ENCODE measurements at places on chromosomes 16 and 17. TPM values are rescaled to one million over a fixed set of nuclear protein-coding genes. Genes with fewer than 3 reads are reported as not detected.

Gene SOX15
- 1.9 TPM for total RNA-seq

DNA sequence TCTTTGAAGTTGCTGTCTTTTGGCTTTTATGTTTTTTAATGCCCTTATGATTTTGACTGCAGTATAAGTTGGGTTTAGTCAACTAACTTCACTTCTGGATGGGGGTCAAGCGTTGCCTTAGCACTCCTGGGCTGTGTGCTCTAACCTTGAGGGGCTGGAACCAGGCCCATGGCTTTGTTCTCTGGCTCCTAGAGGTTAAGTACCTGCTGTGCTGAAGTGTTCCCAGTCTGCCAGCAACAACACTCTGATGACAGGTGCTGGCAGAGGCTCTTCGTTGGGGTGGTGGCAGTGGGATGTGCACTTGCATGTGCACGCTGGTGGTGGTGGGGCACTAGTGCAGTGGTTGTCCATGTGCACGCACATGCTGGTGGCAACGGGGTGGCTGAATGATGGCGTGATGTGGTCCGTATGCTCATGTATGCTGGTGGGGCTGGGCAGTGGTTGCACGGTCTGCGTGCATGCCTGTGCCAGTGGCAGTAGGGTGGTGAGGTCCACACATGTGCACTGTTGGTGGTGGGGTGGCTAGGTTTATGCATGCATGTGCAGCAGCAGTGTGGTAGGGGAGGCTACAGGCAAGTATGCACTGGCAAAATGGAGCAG is 447.8 kb upstream of the GOT2 start:
- no peaks in the 10 kb centered on the region for H3K27me3 ChIP-seq
- DNase-seq, result no peak
- H3K4me1 ChIP-seq, result no peaks in the 10 kb centered on the region
- no peaks in the 10 kb centered on the region for H3K36me3 ChIP-seq
- H3K4me3 ChIP-seq, result no peak overlapping the region

- no peaks in the 10 kb centered on the region for H3K27me3 ChIP-seq
- H3K36me3 ChIP-seq, result no peaks in the 10 kb centered on the region
- peaks cover 67% of the 10 kb centered on the region for H3K4me1 ChIP-seq
- peak overlapping the region; percentile 81 for H3K27ac ChIP-seq
These were observed 31.1 kb downstream of the RAI1 start for GRCh38 chr17:17712268-17712924.

DNA sequence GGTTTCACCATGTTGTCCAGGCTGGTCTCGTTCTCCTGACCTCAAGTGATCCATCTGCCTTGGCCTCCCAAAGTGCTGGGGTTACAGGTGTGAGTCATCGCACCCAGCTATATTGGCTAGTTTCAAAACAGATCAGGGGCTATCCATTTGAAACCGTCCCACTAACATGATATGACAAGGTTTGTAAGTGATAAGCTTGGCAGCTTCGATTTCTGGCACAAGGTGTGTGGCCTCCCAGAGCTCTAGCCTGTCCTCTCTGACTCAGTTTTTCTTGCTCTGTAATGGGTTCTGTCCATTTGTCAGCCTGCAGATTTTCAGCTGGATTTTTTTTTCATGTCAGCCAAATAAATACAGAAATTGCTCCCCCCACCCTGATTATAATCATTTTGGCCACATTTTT is 31.8 kb upstream of the TENT4B start:
- H3K4me1 ChIP-seq, result no peaks in the 10 kb centered on the region
- H3K27me3 ChIP-seq, result no peaks in the 10 kb centered on the region
- no peaks in the 10 kb centered on the region for H3K36me3 ChIP-seq
- H3K27ac ChIP-seq, result no peak overlapping the region
- no peak overlapping the region for H3K4me3 ChIP-seq
- no peak for DNase-seq

Gene VAMP2
- total RNA-seq, result 59.6 TPM

Gene KRTAP1-1
- total RNA-seq, result not detected

DNA sequence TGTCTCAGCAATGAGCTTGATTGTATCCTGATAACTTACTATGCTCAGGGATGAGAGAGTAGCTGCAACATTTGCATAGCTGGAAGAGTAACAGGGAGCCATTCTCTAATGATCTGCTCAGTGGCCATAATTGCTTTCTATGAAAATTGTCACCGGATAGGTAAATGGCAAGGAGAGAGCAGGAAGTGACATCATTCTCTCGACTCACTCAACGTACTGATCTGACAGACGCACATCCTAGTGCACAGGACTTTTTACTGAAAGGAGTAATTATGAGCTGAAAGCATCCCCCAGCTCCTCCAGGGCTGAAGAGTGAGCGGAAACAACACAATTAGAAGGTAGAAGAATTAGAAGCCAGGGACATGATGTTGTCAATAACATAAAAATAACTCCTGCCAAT is 71.8 kb downstream of the IRX5 start:
- H3K4me1 ChIP-seq, result no peaks in the 10 kb centered on the region
- H3K36me3 ChIP-seq, result no peaks in the 10 kb centered on the region
- DNase-seq, result no peak

DNA sequence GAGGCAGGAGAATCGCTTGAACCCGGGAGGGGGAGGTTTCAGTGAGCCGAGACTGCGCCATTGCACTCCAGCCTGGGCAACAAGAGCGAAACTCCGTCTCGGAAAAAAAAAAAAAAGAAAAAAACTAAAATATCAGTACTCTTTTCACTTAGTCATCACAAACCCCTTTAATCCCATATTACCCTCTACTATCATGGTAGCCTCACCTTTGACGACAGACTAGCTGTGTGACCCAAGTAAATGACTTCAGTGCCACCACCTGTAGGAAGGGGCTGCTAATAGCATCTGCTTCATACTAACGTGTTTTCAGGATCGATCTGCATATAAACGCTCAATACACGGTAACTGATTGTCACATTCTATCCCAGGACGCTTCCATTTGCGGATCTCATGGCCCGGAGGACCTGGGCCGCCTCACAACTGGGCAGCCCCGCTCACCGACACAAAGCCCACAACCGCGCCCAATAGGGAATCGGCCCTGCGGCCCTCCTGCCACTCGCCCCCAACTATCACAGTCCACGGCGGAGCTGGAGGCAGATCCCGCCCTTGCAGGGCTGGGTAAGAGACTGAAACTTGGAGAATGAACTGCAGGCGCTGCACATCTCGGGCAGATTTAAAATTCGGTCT is 1.1 kb upstream of the ZNF263 start:
- peak overlapping the region; percentile 93 for H3K4me3 ChIP-seq
- DNase-seq, result no peak
- H3K4me1 ChIP-seq, result peaks cover 48% of the 10 kb centered on the region
- peak overlapping the region; percentile 100 for H3K27ac ChIP-seq
- H3K27me3 ChIP-seq, result no peaks in the 10 kb centered on the region

Gene CIITA
- 9.4 TPM for total RNA-seq

Gene ATP2A1
- total RNA-seq, result 0.38 TPM

Gene DUSP3
- total RNA-seq, result 293 TPM

GRCh38 chr17:47669081-47669480 is 19.4 kb downstream of the KPNB1 start:
- no peak overlapping the region for H3K4me3 ChIP-seq
- H3K4me1 ChIP-seq, result no peaks in the 10 kb centered on the region
- no peak overlapping the region for H3K27ac ChIP-seq
- H3K27me3 ChIP-seq, result no peaks in the 10 kb centered on the region
- H3K36me3 ChIP-seq, result peaks cover 97% of the 10 kb centered on the region

- DNase-seq, result no peak
- H3K27ac ChIP-seq, result no peak overlapping the region
- H3K4me1 ChIP-seq, result no peaks in the 10 kb centered on the region
- H3K27me3 ChIP-seq, result no peaks in the 10 kb centered on the region
- peaks cover 95% of the 10 kb centered on the region for H3K36me3 ChIP-seq
- no peak overlapping the region for H3K4me3 ChIP-seq
These were observed 26.9 kb downstream of the VPS35 start for GRCh38 chr16:46662123-46662522.

DNA sequence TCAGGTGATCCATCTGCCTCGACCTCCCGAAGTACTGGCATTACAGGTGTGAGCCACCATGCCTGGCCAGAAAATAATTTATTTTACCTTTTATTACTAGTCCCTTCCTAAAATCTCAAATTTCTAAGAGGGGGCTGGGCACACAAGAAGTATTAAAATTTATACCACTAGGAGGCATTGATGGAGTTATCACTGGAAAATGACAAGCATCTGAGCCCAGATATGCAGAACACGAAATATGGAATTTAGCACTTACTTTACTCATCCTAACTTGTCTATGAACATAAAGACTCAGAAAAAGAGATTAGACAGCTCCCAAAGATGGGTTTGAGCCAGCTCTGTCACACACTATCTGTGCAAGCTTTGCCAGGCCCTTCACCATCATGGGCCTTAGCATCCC is 46.4 kb downstream of the STAT5A start:
- H3K27ac ChIP-seq, result no peak overlapping the region
- H3K4me1 ChIP-seq, result peaks cover 6% of the 10 kb centered on the region
- no peak for DNase-seq
- H3K27me3 ChIP-seq, result no peaks in the 10 kb centered on the region
- H3K4me3 ChIP-seq, result no peak overlapping the region

Gene CCT6B
- 2.6 TPM for total RNA-seq

- peaks cover 84% of the 10 kb centered on the region for H3K4me1 ChIP-seq
- H3K36me3 ChIP-seq, result no peaks in the 10 kb centered on the region
- DNase-seq, result no peak
- H3K27ac ChIP-seq, result peak overlapping the region; percentile 75
- no peaks in the 10 kb centered on the region for H3K27me3 ChIP-seq
These were observed 74.7 kb downstream of the WIPI1 start for GRCh38 chr17:68382582-68383085.

Gene CCL7
- total RNA-seq, result not detected
